Activated CD8-positive, alpha-beta memory T cell treated with anti-CD3 and anti-CD28 coated beads for 1 hour (primary cell): ENCODE measurements at places on chromosomes 16 and 17.

DNA sequence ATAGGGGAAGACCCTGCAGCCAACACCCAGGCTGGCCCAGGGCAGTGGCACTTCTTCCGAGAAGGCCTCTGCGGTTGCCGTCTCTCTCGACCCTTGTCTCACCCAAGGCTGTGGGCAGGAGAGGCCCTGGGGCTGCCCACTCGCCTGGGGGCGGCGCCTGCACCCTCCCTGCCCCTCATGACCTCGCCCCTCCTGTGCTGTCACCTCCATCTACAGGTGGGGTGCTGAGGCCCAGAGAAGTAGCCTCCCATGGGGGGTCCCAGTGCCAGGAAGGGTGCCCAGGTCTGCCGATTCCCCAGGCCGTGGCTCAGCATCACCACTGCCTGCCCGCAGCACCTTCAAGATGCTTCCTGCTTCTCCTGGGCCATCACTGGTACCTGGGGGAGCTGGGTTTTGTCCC lies 992 bp downstream of the NLRC3 start:
- no peak for DNase-seq

- no peak for DNase-seq
These were observed 129.9 kb upstream of the CACNG5 start for GRCh38 chr17:66704858-66705520.

DNA sequence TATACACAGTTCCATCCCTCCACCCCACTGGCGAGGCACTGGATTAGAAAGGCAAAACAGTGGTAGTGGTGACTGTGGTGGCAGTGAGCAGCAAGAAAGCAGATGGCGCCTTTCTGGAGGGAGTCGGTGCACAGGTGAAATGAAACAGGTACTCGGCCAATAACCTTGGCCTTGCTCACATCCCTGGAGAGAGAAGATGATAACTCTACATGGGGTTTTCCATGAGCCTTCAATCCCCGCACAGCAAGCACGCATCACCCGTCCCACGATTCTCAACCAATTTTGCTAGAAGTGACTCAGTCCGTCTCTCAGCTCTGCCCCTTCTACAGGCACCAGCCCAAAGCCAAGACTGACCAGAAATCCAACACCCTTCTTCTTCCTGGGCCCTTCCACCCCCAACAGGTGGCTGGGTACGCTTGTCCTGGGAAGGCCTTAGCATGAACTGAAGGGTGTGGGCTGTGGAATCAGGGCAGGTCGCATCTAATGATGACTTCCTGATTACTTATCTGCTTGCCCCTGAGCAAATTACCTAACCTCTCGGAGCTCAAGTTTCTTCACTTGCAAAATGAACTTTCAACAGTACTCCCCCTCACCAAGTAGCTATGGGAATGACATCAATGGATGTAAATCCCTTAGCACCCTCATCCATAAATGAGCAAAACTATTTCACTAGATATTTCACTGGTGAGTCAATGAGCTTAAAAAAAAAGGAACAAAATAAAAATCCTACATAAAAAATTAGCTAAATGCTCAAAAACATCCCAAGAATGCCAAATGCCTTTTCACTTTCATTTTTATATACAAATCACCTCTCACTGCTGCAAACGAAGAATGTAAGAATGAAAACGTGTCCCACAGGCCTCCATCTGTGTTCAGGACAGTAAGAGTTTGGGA lies 18.0 kb downstream of the XPO6 start:
- DNase-seq = no peak

DNA sequence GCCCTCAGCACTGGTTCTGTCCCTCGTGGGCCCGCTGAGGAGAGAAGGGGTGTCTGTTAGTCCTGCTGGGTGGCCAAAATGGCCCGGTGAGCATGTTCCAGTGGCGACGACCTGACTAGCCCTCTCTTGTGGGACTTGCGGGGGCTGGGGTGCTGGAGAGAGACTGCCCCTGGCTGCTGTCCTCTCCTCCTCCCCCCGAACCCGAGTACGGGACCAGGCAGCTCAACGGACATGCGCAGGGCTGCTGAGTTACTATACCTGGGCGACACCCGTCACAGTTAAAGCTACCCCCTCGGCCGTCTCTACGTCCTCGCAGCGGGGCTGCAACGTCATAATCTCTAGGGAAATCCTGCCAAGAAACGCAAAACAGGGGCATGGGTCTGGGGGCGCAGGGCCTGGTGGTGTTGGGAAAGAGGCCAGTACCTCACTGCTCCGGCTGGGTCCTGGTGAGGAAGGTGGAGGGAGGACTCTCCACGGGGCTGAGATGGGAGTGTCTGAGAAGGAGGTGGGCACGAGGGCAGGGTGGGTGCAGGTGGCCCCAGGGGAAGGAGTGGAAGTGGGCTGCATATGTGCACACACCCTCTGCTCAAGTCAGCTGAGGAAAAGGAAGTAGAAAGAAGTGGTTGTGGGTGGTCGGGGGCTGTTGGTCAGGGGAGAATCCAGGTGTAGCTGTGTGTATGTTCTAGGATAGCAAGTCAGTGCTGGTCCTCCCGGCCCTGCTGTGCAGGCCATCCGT lies 13.4 kb downstream of the FLOT2 start:
- DNase-seq = no peak

- DNase-seq = no peak
These were observed 12.2 kb downstream of the N4BP1 start for GRCh38 chr16:48597563-48598387.

GRCh38 chr17:40347319-40348135 lies 17.0 kb downstream of the GJD3 start:
- DNase-seq = no peak

DNA sequence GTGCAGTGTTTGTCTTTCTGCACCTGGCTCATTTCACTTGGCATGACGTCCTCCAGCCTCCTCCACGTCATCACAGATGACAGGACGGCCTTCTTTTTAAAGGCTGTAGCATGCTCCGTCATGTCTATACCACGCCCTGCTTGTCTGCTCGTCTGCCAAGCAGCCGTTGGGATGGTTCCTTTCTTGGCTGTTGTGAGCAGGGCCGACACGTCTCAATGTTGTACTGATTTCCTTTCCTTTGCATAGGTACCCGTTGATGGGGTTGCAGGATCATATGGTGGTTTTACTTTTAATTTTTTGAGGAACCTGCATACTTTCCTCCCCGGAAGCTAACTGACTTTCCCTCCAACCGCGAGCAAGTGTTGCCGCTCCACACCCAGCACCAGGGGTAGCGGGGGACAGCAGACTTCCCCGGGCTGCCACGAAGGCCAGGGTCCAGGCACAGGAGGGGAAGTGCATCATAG lies 212.2 kb upstream of the ZNF469 start:
- no peak for DNase-seq

DNA sequence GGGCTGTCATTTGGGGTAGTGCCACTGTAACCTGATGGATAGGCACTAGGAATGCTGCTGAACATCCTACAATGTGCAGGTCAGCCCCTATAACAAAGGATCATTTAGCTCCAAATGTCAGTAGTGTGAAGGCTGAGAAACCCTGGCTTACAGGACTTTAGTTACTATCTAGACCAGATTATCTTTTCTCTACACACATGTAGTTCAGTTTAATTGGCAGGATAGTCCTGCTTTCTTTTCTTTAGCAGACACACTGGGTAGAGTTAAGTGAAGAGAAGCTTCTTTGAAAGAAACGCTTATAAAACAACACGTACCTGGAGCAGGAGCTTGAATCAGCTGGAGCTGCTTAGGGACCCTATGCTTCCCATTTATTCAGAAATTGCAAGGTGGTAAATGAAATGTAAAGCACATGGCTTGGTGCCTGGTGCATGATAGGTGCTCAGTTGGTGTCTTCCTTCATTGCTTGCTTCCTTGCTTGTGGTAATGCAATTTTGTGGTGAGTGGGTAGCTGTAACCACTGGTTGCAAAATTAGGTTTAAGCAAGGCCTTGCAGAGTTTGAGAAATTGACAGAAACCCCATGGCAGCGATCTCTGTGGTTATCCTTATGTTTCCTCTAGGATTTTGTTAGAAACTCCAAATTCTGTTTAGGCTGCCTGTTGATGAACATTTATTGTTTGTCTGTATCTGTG lies 9.4 kb downstream of the METTL9 start:
- DNase-seq = no peak

DNA sequence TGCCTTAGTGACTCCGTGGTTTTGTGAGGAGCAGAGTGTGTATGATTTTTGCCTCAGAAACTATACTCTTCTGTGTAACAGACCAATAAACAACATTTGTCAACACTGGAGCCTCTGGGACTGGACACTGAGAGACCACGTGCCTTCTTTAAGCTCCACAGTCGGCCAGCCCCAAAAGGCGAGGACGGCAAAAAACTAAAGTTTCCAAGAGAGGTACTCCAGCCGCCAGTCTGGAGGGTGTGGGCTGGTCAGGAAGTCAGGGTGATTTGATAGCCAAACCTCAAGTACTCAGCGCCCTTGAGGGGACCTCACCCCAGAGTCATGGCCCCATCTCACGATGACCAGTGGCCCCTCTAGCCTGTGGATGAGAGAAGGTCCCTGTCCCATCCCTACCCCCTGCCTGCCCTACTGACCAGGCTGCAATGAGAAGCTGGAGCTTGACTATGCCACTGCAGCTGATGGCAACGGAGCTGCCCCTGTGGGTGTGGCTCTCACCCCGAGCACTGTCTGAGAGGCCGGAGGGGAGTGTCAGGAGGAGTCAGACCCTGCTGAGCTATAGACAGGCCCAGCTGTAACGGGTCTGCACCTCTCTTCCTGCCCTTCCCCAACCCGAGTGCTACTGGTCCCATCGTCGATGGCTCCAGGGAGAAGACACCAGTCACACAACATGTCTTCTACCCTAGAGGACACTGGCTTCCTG lies 19.8 kb downstream of the MNT start:
- no peak for DNase-seq

GRCh38 chr17:20210180-20210579 lies 201.0 kb downstream of the SPECC1 start:
- DNase-seq = no peak

DNA sequence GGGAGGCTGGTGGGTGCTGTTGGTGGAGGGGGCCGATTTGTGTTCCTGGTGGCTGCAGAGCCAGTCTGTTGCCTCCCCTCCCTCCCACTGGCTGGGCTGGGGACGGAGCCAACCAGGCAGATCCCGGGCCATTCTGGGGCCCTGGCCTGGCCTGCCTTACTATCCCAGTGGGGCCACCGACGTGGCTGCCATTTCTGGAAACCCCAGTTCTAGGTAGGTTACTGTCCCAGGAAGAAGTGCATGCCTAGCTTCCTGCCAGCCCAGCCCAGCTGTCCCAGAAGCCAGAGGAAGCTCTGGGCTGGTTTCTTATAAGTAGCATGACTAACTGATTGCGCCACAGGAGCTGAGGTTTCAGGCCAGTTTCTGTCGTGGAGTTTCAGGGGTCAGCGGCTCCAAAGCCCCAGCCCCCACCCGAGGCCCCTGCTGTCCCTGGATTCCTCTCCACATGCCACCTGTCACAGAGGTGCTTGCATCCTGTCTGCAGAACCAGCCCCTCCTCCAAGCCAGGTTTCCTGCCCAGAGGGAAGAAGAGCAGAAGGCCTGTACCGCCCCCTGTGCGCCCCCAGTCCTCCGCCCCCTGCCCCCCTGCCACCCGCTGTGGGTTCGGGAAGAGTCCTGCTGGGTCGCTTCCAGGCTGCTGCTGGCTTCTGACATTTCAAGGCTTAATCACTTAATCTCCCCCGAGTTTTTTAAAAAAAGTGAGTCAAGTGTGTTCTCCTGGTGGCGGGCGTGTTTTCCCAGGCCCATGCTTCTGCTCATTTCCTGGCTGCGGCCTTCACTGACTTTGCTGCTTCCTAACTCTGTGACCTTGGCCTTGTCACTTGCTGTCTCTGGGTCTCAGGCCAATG lies 13.2 kb downstream of the IL4R start:
- DNase-seq = no peak

DNA sequence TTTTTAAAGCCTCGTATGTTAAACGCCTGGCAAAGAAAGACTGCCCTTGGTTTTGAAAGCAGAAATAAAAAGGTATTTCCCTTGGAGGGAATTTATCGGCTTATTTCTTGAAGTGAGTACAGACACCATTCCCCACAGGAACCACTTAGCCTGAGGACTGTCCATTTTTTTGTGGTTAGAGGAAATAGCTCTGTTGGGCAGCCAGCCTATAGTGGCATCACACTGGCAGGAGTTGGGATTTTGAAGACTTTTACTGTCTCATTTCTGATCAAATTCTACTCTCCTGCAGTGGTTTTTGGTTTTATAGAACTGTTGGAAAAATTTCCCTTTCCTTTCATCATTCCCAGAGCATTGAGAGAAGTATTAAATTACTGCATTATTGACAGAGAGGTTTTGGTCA lies 34.1 kb upstream of the CDC6 start:
- DNase-seq = no peak

- DNase-seq = no peak
These were observed 2.2 kb upstream of the ALOX12B start for GRCh38 chr17:8089728-8090127.

DNA sequence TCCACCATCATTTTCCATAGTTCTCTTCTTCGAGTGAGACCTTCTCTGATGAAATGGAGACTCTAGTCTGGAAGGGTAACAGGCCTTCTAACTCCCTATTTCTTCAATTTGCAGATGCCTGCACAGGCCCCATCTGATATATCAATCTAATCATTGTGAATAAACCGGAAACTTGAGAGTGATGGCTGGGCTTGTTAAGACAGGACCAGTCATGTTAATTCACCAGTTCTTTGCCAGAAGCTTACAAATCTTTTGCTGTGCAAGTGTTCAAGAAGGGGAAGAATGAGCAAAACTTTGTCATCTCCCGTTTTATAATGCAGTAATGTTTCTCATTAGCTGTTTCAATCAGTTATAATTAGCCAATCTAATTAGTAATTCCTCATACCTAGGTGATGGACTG lies 1561.3 kb upstream of the GOT2 start:
- DNase-seq = no peak

DNA sequence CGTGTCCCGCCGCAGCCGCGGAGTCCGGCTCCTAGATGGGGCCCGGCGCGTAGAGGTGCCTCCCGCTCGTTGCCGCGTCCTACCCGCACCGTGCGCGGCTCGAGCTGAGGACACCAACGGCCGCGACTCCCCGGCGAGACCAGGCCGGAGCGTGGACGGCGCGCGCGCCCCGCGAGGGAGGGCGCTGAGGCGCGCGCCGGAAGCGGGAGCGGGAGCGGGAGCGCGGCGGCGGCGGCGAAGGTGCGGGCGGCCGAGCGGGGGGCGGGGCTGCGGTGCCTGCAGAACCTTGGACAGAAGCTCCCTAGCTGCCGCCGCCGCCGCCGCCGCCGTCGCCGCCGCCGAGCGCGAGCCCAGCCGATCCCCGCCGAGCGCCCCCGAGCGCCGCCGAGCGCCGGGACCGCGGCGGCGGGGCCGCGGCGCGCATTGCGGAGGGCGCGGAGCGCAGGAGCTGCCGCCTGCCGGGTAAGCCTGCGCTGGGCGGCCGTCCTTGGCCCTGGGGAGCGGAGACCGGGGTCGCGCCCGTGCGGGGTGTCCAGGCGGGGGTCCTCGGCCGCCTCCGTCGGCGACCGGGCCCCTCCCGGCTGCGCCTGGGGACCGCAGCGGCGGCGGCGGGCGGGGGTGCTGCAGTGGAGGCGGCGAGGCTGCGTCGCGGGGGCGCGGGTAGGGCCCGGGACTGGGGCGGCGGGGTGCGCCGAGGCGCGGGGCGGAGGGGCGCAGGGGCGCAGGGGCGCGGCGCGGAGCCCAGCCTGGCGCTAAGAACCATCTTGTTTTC lies at the start of gene CDK5R1:
CDK5R1 (plus strand) TSS at position 293 of the 772 bp plus-strand sequence. CDS start 628 bp downstream, outside the sequence.
- no peak for DNase-seq

- no peak for DNase-seq
These were observed 136.6 kb downstream of the RPTOR start for GRCh38 chr17:80681215-80681614.
